ENCODE measurements at places on chromosomes 1 and 21. TPM values are rescaled to one million over a fixed set of nuclear protein-coding genes. Genes with fewer than 3 reads are reported as not detected.

DNA sequence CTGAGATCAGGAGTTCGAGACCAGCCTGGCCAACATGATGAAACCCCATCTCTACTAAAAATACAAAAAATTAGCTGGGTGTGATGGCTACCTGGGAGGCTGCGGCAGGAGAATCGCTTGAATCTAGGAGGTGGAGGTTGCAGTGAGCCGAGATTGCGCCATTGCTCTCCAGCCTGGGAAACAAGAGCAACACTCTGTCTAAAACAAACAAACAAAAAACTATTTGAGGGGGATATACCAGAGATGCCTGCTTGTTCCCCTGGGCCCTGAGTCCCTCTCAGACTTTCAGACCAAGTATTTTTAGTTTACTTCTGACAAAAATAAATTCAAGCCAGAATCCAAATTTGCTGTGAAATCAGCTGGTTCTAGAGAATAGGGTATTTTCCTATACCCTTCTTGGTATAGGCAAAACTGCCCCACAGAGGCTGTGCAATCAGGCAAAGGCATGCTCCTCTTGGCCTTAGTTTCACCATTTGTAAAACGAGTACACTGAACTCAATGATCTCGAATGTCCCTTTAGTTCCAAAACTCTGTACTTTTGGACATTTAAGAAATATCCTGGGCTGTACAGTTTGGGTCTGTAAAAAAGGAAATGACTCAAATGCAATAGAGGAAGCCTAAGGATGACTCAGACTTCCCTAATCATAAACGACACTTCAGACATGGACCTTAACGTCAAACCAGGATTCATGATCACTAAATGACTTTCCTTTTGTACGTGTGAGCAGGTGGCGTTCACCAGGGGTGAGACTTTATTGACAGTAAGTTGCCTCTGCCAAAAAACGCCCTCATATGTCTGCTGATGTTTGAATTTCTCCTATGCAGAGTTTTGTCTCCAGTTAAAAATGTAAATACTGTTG lies 16.1 kb downstream of the ENSA start:
- peak; percentile 62 for DNase-seq

TIE1 gene
- not detected for total RNA-seq

NGF gene
- total RNA-seq, result not detected

DNA sequence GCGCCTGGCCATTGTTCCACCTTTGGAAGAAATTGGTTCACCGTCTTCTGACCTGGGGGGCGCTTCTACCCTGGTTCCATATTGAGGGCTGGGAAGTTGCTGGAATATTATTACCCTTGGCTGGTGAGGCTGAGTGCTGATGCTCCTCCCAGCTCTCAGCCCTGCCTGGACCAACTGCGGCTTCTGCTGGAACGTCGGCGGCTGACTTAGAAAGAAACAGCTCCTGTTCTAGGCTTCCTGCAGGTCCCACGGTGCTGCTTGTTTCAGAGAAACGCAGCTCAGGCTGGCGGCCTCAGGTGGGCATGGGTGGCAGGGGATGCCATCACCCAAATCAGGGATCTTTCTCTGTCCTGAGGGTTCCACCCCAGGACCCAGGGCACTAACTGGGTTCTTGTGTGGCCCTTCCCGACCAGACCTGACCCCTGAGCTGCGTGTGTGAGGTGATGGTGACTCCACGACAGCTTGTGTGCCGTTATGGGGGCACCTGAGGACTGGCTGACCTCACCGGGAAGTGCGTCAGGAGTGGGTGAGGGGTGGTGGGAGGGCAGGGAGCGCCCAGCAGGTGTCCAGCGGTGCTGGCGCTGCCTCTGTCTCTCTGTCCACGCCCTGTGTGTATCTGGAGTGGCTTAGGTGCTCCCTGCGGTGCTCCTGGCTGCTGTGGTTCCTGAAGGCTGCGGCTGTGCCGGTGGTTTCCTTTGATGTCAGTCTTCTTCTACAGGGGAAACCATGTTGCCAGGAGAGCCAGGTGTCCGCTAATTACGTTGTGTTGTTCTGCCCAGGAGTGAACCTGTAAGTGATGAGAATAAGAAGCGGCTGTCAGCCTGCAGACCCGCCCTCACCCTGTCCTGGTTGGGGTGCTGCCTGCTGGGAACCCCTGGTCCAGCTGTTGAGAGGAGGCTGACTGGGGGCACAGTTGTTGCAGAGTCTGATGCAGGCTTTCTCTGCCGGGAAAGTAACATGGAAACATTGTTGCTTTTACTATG lies 8.9 kb downstream of the SKI start:
- DNase-seq, result peak; percentile 73

DNA sequence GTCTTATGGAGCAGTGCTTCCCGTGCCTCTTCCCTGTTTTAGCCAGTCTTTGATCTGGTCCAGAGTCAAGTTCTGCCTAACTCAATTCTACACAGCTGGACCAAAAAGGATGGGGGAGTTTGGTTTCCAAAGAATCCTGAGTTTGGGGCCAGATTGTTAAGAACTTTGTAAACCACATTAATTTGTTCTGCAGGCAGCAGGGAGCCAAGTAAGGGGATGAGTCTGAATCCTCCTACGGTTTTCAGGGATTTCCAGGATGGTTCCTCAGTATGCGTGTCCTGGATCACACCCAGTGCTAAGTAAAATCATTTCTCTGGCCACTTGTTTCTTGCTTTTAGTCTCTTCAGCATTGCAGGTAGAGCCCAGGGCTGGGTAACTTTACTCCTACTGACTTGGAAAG lies 26.1 kb upstream of the GJA5 start:
- no peak for DNase-seq

SKI gene
- 58.0 TPM for total RNA-seq

PPCS gene
- 46.8 TPM for total RNA-seq

DNA sequence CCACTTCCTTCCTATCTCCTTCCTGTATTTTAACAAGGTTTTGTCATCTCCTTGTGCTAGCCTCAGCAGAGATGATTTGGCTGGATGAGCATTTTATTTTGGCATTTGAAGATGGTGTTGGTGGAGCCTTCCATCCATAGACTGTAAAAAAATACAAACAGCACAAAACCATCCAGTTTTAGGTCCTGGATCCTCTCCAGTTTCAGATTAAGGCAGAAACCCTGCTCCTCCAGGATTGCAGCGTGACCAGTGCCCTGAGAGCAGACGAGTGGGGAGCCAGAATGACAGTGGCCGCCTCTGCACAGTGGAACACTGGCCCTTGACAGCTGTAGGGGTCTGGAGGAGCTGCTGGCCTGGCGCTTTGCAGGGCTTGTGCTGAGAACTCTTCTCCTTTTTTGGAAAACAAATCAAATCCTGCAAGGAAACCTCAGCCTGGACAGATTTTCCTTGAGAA lies 72.2 kb upstream of the GADD45A start:
- no peak for DNase-seq

CASZ1 gene
- total RNA-seq, result 9.0 TPM

DNA sequence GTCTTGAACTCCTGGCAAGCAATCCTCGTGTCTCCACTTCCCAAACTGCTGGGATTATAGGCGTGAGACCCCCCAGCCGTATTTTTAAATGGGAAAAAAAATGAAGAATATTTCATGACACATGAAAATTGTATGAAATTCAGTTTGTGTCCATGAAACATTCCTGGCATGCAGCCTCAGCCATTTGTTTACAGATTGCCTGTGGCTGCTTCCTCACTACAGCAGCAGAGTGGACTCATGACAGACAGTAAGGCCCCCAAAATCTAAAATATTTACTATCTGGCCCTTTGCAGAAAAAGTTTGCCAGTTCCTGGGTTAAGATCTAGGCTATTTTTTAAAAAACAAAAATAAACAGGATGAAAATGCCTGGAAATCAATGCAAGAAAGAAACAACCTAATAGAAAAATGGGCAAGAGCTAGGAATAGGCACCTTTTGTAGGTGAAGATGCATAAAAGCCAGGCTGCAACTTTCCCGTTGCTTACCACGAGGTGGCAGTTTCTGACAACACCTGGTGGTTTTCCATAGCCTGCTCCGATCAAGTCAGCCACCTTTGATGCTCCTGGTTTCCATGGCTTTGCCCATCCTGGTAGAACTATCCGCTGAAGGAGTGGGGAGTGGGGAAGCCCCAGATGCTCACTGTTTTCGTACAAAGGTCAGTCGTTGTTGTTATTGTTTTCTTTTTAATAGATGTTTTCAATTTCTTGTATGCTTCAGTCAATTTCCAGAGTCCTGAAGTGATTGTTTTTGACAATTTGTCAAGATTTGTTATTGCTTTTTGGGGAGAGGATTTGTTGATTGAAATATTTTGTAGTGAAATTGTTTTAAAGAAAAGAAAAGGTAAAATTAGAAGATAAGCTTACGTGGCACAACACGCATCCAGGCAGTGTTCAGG lies 24.3 kb downstream of the UBE2Q1 start:
- no peak for DNase-seq

ZNF695 gene
- 0.63 TPM for total RNA-seq

SPATA21 gene
- 0.05 TPM for total RNA-seq

IGSF5 gene
- total RNA-seq, result not detected

DNA sequence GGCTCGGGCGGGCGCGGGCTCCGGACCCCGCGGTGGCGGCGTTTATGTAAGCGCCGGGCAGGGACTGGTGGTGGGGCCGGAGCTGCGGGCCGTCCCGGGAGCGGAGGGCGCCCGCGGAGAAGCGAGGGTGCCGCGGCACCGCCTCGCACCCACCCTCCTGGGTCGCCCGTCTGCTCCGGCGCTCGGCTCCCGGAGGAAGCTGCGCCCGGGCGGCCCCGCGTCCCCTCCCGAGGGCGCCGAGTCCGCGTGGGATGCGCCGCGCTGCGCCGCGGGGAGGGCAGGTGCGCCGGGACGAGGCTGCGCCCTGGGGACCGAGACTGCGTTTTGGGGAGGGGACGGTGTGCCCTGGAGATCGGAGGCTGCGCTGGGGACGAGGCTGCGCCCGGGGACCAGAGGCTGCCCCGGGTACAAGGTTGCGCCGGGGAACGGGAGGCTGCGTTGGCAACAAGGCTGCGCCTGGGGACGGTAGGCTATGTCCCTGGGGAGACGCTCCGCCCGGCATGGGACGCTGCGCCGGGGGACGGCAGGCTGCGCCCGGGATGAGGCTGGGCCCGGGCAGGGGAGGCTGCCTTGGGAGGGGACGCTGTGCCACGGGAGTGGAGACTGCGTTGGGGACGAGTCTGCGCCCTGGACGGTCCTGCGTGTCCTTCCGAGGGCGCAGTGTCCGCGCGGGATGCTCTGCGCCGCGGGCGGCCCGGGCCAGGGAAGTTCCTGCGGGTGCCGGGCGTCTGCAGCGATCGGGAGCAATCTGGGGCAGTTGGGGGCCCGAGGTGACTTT lies 627 bp downstream of the ADARB1 start:
- DNase-seq, result peak; percentile 37

DNA sequence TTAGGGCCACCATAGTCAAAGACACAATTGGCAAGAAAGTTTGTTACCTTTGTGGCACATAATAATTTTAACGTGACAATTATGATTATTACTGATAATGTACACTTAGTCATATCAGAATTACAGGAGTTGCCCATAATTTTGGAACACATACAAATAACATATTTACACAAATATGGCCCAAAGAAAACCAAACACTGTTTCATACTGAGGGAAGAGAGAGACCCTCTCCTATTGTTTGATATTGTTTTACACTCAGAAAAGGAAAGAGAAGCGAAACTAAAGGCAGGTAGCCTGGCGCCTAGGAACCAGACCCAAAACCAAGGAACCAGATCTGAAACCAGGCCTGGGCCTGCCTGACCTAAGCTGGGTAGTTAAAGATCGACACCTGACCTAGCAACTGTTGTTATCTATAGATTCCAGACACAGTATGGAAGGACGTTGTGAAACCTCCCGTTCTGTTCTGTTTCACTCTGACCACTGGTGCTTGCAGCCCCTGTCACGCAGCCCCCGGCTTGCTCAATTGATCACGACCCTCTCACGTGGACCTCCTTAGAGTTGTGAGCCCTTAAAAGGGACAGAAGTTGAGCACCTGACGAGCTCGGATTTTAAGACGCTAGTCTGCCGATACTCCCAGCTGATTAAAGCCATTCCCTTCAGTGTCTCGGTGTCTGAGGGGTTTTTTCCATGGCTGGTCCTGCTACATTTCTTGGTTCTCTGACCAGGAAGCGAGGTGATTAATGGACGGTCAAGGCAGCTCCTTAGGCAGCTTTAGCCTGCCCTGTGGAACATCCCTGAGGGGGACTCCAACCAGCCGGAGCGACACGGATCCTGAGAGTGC lies 27.9 kb downstream of the C1orf115 start:
- DNase-seq, result no peak

KCNE2 gene
- not detected for total RNA-seq

BEST4 gene
- total RNA-seq, result 1.3 TPM

FAM151A gene
- not detected for total RNA-seq

DNA sequence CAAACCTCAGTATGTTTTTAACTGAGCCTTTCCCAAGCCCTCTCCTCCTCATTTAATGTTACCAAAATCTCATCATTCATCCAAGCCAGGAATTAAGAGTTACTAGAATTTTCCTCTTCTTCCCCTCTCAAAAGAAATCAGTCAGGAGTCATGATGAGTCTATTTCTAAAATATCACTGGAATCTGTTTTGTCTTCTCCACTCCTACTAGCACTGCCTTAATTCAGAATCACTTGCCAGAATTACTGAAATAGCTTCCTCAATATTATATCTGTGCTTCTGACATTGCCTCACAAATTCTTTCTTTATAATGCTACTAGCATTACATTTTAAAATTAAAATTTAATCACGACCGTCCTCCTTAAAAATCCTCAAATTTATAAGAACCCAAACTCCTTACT lies 106.1 kb downstream of the PTGER3 start:
- no peak for DNase-seq

- no peak for DNase-seq
Measured at GRCh38 chr1:3267550-3268270, 186.8 kb upstream of the ARHGEF16 start.

ATAD3C gene
- total RNA-seq, result 0.98 TPM

DNA sequence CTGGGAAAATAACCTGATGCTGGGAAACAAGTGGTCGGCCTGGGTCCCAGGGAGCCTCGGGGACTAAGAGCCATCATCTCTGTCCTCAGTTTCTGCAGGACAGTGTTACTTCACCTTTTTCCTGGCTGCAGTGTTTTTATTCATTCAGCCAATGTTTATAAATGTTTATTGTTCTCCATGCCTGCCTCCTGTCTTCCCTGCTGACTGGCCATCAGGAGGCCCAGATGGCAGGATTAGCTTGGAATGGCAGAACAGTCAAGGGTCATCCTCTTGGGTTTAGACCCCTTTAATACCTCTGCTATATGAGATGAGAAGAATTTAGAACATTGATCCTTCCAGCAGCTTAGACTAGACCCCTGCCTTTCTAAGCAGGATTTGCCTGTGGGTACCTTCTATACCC lies 13.3 kb downstream of the MAPKAPK2 start:
- DNase-seq, result no peak

ZYG11A gene
- total RNA-seq, result 0.30 TPM
